ENCODE measurements at places on chromosomes 3 and 15.

GRCh38 chr15:75367006-75367405 is 1.4 kb downstream of the MAN2C1 start:
- DNase-seq: no peak

GRCh38 chr15:98202256-98202655 is 241.8 kb downstream of the ARRDC4 start:
- DNase-seq: no peak

GRCh38 chr3:123716411-123716810 is 131.6 kb upstream of the HACD2 start:
- DNase-seq: no peak

GRCh38 chr3:20055020-20055775 is 15.0 kb downstream of the KAT2B start:
- no peak for DNase-seq

- DNase-seq: no peak
Measured at GRCh38 chr15:48389691-48390143, 58.5 kb downstream of the DUT start.

DNA sequence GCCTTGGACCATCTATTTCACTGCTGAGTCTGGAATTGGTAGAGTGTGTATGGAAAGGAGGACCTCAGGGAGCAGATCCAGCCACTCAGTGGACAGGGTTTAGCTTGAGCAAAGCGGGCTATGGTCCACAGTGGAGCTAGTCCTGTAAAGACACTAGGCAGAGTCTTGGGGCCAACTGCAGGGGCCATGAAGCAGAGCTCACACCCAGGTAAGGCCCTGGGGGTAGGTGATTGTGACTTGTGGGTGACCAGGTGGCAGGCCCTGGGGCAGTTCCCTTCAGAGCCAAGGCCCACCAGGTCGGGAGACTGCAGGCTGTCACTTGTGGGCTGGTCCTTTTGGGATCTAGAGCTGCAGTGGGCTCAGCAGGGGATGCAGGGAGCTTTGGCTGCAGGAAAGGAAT is 80.8 kb upstream of the EPHB3 start:
- DNase-seq: no peak

- DNase-seq: no peak
Measured at GRCh38 chr3:77682162-77682561, 642.3 kb downstream of the ROBO2 start.

DNA sequence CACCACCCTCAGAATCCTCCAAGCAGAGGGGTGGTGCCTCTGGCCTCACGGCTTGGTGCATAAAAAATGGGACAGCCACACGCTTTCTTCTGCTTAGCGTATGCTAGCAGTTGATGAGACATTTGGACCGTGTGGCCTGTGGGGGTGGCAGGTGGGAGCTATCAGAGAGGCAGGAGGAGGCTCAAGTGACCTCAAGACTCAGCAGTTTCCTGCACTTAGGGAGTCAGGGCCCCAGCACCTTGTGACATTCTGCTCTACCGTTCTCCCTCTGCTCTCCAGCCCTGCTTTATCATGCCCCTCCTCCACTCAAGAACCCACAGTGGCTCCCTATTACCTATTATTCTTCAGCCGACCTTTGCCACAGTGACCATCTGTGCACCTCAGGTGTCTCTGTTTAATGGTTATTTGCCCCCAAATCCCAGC is 41.0 kb upstream of the CGNL1 start:
- DNase-seq: no peak

GRCh38 chr3:62732183-62732904 is 142.9 kb downstream of the CADPS start:
- DNase-seq: no peak

DNA sequence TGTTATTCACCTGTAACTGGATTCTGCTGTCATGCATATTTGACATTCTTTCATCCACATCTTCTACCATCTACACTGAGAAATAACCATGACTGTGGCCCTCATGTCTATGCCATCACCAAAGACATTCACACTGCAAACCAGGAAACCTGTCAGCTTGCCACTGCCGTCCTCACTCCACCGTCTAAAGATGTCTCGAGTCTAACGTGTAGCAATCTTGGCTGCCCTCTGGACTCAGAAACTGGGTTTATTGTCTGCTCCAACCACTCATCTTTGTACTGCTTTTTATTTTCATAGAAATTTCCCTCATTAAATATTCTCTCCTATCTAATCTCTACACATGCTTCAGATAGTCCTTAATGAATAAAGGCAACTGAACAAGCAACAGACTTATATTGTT is 57.1 kb downstream of the CRYGS start:
- no peak for DNase-seq

GRCh38 chr3:96677156-96677555 is 137.2 kb upstream of the EPHA6 start:
- no peak for DNase-seq

- DNase-seq: peak; percentile 70
Measured at GRCh38 chr15:59296181-59296617, 76.5 kb downstream of the MYO1E start.

DNA sequence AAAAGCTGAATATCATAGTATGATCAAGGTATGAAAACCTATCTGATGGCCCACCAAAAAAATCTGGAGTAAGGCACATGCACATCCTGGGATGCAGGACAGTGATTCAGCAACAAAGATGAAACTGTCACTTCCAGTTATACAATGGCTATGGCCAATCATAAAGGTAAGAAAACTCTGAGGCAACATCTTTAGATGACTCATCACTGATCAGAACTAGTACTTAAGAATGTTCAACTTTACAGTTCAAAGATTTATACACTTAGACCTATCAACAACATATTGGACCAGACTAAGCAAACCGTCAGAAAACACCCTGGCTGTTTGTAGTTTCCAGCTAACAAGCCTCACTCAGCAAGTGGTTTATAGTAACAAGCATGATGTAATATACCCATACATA is 21.3 kb upstream of the PLCH1 start:
- peak; percentile 10 for DNase-seq

- DNase-seq: peak; percentile 64
Measured at GRCh38 chr3:42032693-42033349, 58.3 kb upstream of the TRAK1 start.

- DNase-seq: no peak
Measured at GRCh38 chr15:63341898-63342297, 39.7 kb downstream of the CA12 start.

GRCh38 chr3:190877925-190878324 is 15.4 kb upstream of the GMNC start:
- no peak for DNase-seq

DNA sequence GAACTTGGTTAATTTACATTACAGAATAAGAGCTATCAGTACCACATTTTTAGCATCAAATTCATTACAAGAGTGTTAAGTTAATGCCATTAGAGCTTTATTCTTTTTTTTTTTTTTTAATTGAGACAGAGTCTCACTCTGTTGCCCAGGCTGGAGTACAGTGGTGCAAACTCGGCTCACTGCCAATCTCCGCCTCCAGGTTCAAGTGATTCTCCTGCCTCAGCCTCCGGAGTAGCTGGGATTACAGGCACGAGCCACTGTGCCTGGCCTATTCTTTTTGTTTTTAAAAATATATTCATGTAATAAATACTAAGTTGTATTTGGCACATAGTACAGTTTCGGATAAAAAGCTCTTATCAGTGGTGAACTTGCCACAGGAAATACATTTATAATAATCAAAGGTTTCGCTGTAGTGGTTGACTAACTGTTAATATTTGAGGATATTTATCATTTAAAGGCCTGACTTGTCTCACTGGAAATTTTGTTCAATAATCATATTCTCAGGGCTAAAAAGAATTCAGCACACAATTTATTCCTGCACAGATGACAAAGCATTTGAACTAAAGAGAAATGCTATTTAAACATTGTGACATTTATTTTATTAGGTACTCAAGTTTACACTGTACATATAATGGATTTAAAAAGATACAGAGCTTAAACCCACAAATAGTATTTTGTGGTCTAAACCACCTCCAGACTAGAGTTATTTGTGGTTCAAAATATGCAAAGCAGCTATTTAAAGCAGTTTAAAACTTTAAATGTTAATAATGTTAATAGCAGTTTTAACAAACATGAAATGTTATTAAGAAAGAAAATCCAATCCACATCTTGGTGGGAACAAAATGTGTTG is 6.1 kb upstream of the LEKR1 start:
- peak; percentile 35 for DNase-seq

- no peak for DNase-seq
Measured at GRCh38 chr3:69868841-69869420, 129.7 kb downstream of the MITF start.

DNA sequence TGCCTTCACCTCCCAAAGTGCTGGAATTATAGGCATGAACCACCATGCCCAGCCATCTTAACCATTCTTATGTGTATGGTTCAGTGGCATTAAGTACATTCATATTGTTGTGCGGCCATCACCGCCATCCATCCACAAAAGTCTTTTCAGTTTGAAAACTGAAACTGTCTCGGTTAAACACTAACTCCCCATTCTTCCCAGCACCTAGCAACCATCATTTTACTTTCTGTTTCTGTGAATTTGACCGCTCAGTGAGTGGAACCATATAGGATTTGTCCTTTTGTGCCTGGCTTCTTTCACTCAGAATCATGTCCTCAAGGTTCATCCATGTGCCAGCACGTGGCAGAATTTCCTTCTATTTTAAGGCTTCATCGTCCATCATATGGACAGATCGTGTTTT is 5.8 kb downstream of the MCM2 start:
- no peak for DNase-seq

GRCh38 chr3:186782542-186783057 is 777 bp upstream of the EIF4A2 start:
- DNase-seq: no peak

DNA sequence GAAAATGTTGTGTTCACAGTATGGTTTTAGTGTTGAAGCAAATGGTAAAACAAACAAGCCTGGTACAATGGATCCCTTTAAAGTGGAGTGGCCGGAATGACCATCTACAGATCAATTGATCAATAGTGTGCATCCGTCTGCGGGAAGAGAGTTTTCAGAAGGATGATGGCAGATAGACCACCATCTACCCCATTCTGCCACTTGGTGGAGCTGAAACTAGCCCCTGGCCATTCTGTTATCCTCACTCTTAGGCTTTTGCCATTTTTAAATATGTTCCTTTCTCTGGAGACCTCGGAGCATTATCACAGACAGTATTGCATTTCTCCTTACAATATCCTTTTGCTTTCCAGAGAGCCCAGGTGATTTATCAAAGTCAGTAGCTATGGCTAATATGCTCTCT is 258.9 kb upstream of the CFAP20DC start:
- DNase-seq: no peak

DNA sequence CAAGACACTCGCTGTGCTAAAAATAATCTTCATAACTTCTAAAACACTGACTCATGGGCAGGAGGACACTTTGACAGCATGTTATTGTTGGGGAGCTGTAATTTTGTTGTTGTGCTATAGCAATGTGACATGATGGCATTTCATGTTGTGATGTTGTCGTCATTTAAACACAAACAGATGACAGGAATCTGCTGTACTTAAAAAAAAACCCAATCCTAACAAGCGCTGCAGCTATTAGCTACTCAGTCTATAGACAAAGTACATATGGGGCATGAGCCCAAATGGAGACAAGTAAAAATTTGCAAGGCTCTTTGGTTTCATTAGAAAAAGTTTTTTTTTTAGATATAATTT is 828 bp upstream of the ATOSA start:
- DNase-seq: peak; percentile 13

DNA sequence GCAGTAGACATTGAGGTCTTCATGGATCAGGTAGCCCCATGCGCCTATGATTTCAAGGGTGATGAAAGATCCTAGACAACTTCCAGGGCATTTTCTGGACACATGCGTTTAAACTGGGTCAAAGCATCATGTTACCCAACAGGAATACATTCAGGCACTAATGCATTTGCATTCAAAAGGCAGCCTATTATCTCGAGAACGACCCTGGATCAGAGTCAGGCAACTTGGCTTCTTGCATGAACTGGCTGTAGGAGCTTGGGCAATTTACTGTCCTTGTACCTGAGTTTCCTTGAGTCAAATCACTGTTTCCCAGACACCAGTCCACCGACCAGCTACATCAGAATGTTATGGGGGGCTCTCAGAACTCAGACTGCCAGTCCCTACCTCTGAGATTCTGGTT is 51.5 kb upstream of the CHST2 start:
- no peak for DNase-seq

DNA sequence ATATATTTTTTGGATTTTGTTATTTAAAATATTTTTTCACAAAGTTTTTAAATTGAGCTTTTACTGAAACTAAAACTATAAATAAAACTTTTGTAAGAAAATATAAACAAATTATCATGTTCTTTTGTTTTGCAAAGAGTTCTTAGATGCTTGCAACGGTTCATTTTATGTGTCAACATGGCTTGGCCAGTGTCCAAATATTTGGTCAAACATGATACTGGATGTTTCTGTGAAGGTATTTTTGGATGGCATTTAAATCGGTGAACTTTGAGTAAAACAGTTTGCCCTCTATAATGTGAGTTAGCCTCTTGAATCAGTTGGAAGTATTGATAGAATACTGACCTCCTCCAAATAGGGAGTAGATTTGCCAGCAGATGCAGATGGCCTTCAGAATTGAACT is 612.6 kb upstream of the NECTIN3 start:
- no peak for DNase-seq

DNA sequence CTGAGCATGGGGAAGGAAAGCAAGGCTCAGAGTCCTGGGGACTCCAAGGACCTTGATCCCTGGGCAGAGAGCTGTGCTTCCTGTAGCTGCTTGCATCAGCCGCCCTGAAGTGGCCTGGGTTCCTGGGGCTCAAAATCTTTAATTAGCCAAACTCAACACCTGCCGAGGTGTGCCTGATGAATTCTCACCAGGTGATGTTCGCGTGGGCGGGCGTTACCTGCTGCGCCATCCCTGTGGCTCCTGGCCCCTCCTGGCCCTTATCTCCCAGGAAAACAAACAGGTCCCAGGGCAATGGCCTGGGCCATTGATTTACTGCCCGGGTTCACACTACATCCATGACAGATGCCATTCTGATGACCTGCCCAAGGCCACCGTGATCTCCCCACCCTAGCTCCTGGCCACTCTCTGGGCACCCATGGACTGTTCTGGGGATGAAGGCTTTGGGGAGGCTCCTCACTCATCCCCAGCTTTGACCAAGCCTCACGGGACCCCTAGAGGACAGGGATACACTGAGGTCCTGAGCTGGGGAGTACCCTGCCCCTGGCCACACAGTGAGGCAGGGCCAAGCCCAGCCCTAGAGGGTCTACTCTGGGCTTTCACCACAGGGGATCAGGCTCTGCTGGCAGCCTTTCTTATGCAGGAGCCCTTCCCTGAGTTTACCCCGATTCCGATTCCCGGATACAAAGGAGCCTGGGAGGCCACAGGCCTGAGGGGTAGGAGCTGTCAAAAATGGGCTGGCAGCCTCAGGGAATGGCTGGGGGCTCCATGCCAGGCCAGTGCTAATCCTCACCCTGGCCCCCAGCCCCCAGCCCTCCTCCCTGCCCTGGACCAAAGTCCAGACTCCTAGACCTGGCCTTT is 5.7 kb downstream of the SLC38A3 start:
- no peak for DNase-seq

GRCh38 chr3:155047672-155048071 is 32.4 kb upstream of the MME start:
- DNase-seq: no peak

GRCh38 chr3:115141033-115141757 is 5.9 kb downstream of the ZBTB20 start:
- no peak for DNase-seq

- DNase-seq: no peak
Measured at GRCh38 chr3:139987908-139988307, 52.9 kb downstream of the CLSTN2 start.
